CD4-positive, alpha-beta T cell (primary cell): ENCODE measurements at places on chromosomes 3 and 15.

GRCh38 chr3:195849322-195850074 lies 37.8 kb upstream of the MUC4 start:
- H3K27ac ChIP-seq, result no peak overlapping the region
- no peak for DNase-seq
- H3K4me3 ChIP-seq, result no peak overlapping the region
- H3K36me3 ChIP-seq, result no peaks in the 10 kb centered on the region
- no peaks in the 10 kb centered on the region for H3K27me3 ChIP-seq

- no peak overlapping the region for H3K4me3 ChIP-seq
- no peak for DNase-seq
- no peaks in the 10 kb centered on the region for H3K36me3 ChIP-seq
- H3K27ac ChIP-seq, result no peak overlapping the region
- H3K4me1 ChIP-seq, result no peaks in the 10 kb centered on the region
Measured at GRCh38 chr15:27268923-27269322, 297.9 kb downstream of the GABRG3 start.

GRCh38 chr15:70605606-70606410 lies 157.6 kb downstream of the UACA start:
- H3K27me3 ChIP-seq, result no peaks in the 10 kb centered on the region
- no peak overlapping the region for H3K27ac ChIP-seq
- H3K4me1 ChIP-seq, result no peaks in the 10 kb centered on the region
- H3K36me3 ChIP-seq, result no peaks in the 10 kb centered on the region

GRCh38 chr3:177820683-177821316 lies 623.5 kb upstream of the TBL1XR1 start:
- no peak overlapping the region for H3K27ac ChIP-seq
- no peak for DNase-seq
- no peaks in the 10 kb centered on the region for H3K27me3 ChIP-seq
- H3K36me3 ChIP-seq, result no peaks in the 10 kb centered on the region
- no peak overlapping the region for H3K4me3 ChIP-seq
- no peaks in the 10 kb centered on the region for H3K4me1 ChIP-seq
